Stimulated activated CD4-positive, alpha-beta T cell treated with anti-CD3 and anti-CD28 coated beads, Interleukin-2, amount 100 ng/mL, for 4 hours (primary cell): ENCODE measurements at places on chromosomes 12 and 14.

GRCh38 chr12:116037941-116038837 is 239.3 kb downstream of the MED13L start:
- no peak for DNase-seq

- no peak for DNase-seq
Observed at GRCh38 chr12:65308601-65309071, 30.2 kb downstream of the MSRB3 start.

DNA sequence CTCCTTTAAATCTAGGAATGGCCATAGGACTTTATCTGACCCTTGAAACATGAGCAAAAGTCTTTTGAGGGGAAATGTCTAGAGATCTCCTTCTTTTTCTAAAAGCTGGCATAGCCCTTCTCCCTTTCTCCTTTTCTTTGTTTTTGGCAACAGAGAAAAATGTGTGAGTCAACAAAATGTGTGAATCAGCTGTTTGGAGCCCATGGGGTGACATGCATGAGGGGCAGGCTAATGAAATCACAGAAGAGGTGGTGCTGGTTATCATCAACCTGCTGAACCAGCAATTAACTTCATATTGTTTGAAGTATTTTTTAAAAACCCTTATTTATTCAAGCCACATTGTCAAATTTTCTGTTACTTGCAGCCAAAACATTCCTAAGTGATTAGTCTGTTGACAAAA is 132.3 kb downstream of the CCDC59 start:
- DNase-seq = no peak

DNA sequence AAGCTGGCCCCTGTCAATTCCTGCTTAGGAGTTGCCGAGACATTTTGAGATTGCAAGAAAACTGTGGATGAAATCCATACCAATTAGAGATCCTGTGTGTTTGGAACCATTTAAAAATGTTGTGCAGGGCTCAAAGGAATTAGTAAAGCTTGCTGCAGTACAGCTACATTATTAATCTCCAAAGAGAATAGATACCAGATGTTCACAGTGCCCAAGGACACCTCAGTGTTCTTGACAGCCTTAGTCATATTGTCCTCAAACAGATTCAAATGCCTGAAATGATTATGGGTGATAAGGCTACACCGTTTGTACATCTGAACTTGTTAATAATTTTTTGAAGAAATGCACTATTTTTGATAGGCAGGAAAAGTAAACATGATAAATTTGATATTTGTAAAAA is 164.6 kb downstream of the MSRB3 start:
- no peak for DNase-seq

GRCh38 chr12:113214895-113215400 is 6.3 kb upstream of the TPCN1 start:
- DNase-seq = no peak

- DNase-seq = no peak
Observed at GRCh38 chr12:101806265-101806664, 24.5 kb downstream of the GNPTAB start.

- DNase-seq = peak; percentile 37
Observed at GRCh38 chr14:68814539-68815297, 21.9 kb upstream of the ZFP36L1 start.

DNA sequence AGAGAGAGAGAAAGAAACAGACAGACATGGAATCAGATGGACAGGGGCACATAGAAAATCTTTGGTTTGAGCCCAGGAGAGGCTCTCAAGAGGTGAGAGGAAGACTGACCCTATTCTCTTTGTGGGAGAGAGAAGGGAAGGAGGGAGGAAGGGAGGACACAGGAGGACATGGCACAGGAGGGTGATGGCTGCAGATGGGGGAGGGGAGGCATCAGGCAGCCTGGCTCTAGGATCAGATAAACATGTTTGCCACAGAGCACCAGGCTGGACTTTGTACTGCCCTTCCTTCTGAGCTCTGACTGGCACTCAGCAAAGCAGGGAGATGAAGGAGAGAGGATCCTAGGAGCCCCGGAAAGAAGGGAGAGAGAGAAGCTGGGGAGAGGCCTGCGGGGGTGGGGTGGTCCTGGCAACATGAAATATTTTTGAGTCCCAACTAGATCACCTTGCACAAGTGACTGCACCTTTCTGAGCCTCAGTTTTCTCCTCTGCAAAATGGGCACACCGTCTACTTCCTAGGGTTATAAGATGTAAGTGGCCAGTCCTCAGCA is 6.1 kb downstream of the HNF1A start:
- no peak for DNase-seq

DNA sequence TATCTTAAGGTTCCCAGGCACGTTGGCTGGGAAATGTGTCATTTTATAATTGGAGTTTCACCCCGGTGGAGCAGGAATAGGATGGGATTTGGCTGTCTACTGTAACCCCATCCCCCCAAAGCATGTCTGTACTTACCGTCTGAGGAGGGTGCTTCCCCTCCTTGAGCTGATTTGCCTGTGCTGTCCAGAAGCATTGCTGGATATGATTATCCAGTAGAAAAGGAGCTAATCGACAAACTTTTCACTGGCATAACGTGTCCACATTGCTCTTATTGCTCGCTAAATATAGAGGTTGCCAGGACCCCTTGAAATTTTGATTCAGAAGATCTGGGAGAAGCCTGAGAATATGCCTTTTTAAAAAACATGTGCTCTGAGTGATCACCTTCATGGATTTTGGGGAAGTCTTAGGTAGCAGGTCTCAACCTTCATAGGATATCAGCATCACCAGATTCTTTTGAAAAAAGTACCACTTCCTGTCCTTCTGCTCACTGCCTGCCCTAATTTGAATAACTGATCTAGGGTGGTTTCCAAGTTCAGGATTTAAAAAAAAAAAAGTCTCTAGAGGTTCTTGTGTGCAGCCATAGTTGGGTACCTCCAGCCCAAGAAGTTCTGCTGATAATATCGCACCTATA is 80.4 kb upstream of the KCNA1 start:
- DNase-seq = no peak

DNA sequence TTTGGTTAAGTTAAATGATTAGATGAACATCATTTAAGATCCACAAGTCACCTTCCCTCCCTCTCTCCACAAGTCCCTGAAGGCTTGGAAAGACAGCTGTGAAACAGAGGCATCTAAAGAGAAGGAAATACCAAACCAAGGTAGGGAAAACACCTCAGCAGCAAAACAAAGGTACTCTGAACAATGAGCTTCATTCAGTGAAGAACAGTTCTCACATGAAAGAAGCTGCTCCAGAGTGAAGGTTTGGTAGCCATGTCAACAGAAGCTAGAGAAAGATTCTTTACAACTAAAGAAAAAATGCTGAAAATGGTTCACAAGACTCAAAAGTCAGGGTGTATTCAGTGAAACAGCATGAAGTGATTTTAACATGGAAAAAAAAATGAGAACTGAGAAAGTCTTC is 69.4 kb downstream of the FGD6 start:
- no peak for DNase-seq

DNA sequence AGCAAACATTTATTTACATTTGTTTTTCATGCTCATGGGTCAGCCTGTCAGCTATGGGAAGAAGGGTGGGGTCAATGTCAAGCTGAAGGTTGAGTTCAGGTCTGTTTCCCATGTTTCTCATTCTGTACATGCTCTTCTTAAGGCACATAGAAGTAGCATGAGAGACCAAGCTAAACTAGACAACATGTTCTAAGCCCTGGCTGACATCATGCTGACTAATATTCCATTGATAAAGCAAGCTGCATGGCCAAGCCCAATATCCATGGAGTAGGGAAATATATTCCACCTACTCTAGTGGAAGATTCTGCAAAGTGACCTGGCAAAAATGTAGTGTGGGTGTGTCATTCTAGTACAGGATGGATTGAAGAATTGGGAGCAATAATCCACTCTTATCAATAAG is 44.1 kb downstream of the PLXNC1 start:
- no peak for DNase-seq

- DNase-seq = no peak
Observed at GRCh38 chr12:68481181-68481941, 129.3 kb upstream of the RAP1B start.

GRCh38 chr12:119459481-119459880 is 125.0 kb downstream of the CCDC60 start:
- DNase-seq = no peak

DNA sequence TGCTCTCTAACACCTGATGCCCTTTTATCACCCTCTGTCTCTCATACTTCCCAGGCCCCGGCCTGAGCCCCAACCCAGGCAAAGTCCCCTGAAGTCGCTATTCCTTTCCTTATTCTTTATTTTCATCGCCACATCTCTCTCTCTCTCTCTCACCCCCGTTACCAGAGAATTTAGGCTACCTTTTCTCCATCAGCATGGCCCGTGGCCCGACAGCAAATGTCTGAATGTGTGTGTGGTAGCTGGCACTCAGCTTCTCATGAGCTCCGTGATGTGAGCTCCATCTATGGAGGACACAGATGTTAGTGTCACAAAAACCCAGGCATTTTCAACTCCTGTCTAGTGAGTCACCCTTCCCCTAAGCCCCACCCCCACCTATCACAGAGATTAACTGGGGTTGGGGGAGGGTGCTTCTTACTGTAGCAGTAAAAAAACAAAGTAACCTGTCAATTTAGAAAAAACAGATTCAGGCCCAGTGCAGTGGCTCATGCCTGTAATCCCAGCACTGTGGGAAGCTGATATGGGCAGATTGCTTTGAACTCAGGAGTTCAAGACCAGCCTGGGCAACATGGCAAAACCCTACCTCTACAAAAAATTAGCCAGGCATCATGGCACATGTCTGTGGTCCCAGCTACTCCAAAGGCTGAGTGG is 53.8 kb downstream of the VCPKMT start:
- DNase-seq = peak; percentile 81
